Eye (tissue), 1 donor: ENCODE measurements at places on chromosomes 2 and 18.

- no peak for DNase-seq
Measured at GRCh38 chr2:156896294-156896693, 361.2 kb upstream of the GALNT5 start.

DNA sequence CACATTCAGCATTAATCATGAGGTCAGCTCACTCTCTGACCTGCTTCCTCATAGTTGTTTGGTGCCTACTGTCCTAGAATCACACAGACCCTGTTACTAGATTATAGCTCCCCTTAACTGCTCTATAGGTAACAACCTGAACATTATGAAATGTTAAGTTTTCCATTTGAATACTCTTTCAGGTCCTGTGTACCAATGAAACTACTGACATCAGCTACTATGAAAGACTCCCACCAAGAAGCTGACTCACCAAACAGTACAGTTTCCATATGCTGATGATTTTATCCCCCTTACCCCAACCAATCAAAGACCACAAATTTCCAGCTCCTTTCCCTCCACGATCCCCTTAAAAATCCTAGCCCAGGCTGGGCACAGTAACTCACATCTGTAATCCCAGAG is 56.3 kb downstream of the SRBD1 start:
- no peak for DNase-seq

- peak; percentile 94 for DNase-seq
Measured at GRCh38 chr2:128644156-128644555, 325.5 kb upstream of the HS6ST1 start.

- no peak for DNase-seq
Measured at GRCh38 chr2:33873076-33873605, 274.0 kb upstream of the FAM98A start.

DNA sequence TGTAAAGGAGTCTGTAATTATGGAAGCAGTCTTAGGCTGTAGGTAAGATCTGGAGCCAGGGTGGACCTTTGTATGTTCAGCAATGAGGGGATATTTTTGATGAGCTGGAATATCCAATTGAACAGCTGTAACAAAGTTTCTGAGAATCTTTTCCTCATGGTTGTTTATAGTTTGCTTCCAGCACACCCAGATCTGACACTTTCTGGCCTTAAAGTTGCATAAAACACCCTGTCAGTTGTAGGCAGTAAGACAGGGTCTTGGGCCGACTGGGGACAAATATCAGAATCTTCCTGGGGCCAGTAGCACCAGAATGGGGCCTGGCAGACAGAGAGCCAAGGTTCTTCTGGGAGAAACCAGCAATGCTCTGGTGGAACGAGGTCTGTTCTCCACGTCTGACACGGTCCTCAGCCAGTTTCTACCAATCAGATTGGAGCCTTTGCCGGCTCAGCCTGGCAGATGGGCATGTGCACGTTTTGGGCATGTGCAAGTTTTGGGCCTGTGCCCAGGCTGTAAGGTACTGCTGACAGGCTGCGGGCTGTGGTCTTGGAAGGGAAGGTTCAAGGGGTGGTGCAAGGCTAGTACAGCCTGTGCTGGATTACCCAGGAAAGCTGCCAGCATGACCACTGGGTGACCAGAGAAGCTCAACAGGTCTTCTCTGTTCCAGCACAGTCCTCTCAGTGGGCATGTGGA is 89.8 kb downstream of the PRKCE start:
- DNase-seq: no peak

DNA sequence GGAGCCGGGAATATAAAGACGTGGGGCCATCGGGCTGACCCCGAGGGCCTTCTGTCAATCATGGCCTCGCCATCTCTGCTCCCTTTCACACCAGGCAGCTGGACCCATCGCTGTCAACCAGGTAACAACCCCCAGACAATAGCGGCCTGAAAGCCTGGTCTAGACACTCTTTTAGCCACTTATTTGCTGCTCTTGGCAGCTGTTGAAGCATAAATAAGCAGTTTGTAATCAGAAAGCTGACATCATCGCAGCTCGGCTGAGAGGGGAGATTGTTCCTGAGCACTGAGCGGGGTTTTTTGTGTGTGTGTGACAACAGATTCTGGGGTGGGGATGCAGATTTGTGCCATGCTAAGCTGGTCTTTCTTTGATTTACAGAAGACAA is 423.6 kb upstream of the POU3F3 start:
- DNase-seq: peak; percentile 70

DNA sequence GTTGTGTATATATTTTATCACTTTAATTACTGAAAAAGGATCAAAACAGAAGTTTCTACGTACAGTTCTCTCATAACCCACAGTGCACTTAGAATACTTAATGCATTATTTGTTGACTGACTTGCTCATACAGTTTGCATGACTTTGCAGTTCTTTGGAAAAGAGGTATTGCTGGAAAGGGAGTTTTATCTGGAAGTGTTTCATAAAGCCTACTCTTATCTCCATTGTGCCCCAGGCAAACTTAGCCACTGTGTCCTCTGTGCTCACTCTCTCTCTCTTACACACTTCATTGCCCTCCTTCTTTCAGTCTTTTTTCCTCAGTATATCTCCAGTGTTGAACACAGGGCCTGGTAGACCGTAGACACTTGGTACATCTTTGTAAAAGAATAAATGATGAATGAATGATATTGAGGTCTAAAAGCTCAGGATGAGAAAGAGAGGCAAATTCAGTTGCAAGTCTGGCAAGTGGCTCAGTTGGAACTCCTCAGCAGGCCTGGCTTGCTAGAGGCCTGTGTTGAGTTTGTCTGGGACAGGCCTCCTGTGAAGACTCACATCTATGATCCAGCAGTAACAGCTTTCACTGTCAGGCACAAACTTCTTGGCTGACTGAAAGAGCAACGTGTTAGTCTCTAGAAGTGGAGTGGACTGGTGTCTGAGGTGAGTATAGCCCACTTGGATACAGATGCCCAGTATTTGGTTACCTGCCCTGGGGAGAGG is 56.1 kb downstream of the SETBP1 start:
- DNase-seq: no peak

DNA sequence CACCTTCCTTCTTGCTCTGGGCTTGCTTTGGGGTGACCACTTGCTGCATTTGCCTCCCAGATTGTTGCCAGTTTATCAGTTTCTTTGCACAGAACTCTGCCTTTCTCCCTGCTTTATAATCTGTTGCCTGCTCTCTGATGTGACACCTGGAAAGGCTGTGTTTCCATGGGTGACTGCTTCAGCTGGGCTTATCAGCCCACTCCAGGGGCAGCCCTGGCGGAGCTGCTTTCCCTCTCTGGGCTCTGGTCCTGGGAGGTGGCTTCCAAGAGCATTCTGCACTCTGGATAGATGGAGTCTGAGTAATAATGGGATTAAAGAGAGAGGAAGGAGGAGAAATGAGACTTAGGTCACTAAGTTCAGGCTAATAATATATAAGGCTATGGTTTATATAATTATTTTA is 352.7 kb downstream of the TSN start:
- DNase-seq: no peak

GRCh38 chr2:174925046-174925784 is 80.0 kb downstream of the CHN1 start:
- DNase-seq: no peak

DNA sequence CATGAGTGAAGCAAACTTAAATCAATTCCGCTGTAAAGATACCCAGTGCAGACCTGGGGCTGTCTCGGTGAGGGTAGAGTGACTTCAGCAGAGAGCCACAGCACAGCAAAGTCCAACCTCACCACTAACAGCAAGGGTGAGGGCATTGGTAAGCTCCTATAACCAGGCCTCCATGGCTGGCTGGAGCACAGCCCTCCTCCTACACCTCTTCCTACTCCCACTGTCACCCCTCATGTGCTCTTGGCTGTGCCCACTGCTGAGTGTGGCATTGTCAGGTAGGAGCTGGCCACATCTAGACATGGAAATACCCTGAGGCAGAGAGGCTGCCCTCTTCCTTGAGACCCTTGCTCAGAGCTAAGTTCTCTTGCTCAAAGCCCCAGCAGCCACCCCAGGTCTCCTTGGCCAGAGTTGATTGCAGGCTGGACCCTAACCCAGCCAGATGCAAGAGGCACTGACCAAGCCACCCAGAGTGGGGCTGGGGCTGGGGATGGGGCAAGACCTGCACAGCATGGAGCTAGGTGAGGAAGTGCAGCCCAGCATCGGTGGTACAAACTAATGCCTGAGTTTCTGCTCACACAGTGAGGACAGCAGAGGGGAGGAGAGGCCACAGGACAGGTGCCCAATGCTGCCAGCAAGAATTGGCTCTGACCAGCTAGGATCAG is 77.6 kb upstream of the RAB6C start:
- no peak for DNase-seq

GRCh38 chr2:203104273-203104672 is 89.6 kb downstream of the NBEAL1 start:
- no peak for DNase-seq

- DNase-seq: no peak
Measured at GRCh38 chr2:36539631-36540030, 58.3 kb downstream of the FEZ2 start.

GRCh38 chr18:10928772-10929373 is 220.5 kb downstream of the PIEZO2 start:
- DNase-seq: no peak

DNA sequence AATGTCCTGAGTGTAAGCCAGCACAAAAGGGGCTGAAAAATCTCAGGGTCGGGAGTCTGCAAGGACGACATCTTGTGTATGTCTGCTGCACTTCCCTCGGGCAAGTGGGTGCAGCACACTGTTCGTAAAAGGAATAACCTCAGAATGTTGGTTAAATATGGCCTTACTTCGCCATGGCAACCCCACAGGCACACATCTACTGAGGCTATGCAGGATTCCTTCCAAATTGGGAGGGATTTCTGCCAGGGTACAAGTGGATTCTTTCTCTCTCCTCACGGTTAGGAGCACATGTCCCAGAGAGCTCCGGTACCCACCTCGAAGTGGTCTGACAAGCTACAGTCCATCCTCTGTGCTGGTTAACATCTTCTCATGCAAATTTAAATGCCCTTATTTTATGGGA is 277.7 kb upstream of the PXDN start:
- DNase-seq: no peak

DNA sequence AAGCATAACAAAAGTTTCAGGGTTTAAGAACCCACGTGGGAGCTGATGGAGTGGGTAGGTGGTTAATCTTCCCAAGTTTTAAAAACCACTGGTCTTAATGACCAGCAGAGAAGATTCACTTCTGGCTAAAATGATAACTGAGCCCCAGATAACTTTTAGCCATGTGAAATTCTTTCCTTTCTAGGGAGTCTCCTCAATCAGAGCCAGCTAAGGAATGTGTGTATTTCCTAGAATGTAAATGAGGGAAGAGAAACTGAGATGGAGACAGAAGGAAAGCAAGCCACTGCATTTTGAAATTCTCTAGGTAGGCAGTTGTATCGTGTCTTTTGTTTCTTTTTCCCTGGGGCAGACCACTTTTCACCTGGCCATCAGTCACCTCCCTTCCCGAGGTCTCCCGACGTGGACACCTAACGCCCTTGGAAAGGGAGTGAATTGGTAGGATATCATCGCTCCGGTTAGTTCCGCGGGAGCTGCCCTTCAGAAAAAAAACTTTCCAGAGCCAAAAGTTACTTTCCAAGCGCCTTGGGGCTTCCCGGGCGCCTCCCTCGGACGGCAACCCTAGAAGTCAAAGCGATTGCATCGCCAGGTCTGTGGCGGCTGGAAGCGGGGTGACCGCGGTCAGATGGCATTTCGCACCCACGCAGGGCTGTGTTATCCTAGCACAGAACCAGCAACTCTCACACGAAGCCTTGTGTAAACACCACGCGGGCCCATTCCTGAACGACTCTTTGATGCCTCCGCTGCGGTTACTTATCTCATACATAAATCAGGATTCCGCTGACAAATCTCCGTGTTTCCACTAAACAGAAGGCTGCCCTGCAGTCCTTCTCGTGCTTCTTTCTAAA is 1.3 kb downstream of the COLEC12 start:
- DNase-seq: peak; percentile 76

GRCh38 chr2:231947694-231948093 is 13.8 kb upstream of the DIS3L2 start:
- no peak for DNase-seq

DNA sequence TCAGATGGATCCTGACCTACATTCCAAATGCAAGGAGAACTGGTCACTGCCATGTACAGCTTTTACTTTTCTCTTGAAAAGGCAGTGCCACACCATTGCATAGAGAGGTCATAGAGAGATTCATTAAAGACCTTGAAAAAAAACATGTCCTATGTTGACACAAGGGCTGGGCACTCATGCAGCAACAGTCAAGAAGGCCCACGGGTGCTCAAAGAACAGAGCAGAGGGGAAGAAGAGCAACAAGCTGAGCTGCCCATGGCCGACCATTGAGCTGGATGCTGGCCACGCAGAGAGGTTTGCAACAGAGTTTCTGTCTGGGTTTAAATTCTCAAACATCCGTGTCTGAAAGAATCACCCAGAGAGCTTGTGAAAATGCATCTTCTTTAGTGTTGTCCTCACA is 99.1 kb downstream of the ADD2 start:
- DNase-seq: no peak

GRCh38 chr18:48893608-48894600 is 56.9 kb downstream of the SMAD7 start:
- DNase-seq: no peak
